ENCODE measurements at places on chromosomes 5 and 9. TPM values are rescaled to one million over a fixed set of nuclear protein-coding genes. Genes with fewer than 3 reads are reported as not detected.

GRCh38 chr9:98479449-98479848, 224.0 kb upstream of the TBC1D2 start:
- DNase-seq = no peak

- no peak for DNase-seq
Observed at GRCh38 chr9:79357616-79358015, 214.1 kb upstream of the TLE4 start.

Gene PCDHB6
- not detected for total RNA-seq

Gene PWWP2A
- 28.2 TPM for total RNA-seq

DNA sequence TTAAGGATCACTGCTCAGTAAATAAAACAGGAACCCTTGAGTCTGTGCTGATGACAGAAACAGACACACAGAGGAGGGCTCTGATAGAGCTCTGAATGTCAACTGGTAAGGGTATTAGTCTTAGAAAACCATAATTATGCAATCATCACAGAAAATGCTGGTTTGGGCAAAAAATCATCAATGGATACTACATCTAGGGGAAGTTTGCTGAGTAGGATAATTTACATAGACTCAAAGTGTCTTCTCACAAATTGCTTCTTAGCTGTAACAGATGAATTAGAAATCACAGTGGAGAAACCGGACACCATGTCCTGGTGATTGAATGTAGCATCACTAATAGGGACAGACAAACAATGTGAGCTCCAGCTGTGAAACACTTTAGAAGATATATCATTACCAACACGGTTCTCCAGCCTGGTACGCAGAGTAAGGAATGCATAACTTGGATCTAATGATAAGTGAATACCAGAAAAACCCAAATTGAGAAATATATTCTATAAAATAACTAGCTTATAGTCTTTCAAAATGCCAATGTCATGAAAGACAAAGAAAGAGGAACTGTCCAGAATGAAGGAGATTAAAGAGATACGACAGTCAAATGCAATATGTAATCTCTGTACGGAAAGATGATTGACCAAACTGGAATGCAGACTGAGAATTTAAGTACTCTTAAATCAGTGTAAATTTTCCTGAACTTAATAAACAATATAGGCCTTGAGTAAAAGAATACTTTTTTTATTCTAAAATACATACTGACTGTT, 17.3 kb downstream of the CHD1 start:
- no peak for DNase-seq

DNA sequence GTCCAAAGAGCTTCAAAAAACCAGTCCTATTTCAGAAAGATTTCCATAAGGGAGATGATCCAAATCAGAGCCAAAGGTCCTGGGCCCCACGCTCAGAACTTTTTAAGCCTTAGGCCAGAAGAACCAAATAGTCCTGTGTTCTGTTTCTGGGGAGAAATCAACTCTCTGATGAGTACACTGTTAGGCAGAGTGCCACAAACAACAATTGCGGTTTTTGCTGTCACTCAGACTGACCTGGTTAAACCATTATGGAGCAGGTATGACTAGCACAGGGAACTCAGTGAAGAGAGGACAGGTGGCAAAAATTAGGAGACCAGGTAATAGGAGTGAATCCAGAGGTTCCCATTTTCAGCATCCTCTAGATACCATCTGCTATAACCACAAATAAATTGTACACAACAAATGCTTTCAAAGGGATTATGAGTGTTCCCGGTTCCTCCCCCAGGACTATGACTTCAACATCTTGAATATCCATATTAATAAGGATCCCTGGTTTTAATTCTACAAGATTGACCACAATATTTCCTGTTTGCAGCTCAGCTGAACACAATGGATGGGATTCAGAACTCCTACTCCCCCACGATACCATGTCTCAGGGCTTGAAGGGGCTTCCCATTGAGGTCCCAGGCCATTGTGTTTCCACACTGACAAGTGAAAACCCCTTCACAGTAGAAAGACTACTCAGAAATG, 52.1 kb upstream of the FREM1 start:
- DNase-seq = no peak

Gene PCDHGB3
- 0.20 TPM for total RNA-seq

- no peak for DNase-seq
Observed at GRCh38 chr9:70998962-70999361, 122.5 kb downstream of the TRPM3 start.

GRCh38 chr5:10874541-10874940, 113.5 kb upstream of the DAP start:
- DNase-seq = no peak

GRCh38 chr5:143177263-143177983, 226.1 kb downstream of the NR3C1 start:
- DNase-seq = no peak
